Activated T-cell treated with anti-CD3 and anti-CD28 coated beads, Interleukin-2, amount 50 U/mL, for 72 hours (primary cell): ENCODE measurements at places on chromosomes 2 and 18.

DNA sequence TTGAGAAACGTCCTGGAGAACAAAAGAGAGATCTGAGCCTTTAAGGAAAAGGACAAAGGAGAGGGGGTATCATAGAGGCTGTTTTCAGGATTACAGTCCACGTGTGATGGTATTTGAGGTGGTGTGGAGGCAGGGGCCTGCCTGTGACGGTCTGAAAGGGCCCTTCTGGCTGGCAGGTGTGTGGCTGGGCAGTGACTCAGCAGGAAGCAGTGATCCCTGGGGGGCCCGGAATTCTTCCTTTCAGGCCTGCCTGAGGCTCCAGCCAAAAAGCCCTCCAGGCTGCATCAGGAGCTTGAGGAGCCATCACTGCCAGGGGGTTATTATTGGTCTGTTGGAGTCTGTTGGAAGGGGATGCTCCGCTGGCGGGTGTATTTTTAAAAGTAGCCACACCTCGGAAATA is 97.2 kb upstream of the TMEM18 start:
- no peak for DNase-seq

DNA sequence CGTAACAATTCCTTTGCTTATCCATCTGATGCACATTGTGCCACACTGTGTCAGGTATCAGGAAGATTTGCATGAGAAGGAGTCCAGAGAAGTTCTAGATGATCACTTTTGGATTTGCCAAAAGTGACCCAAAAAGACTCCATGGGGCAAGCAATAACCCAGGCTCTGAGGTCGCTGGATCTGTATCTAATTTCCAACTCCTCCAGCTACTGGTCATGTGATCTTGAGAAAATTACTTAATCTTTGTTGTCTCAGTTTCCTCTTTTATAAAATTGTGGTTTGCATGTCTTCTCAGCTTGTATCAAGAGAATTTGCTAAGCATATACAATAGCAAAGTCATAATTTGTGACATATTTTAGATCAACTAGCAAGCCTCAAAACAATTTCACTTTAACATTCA is 61.3 kb upstream of the ITGA4 start:
- no peak for DNase-seq

DNA sequence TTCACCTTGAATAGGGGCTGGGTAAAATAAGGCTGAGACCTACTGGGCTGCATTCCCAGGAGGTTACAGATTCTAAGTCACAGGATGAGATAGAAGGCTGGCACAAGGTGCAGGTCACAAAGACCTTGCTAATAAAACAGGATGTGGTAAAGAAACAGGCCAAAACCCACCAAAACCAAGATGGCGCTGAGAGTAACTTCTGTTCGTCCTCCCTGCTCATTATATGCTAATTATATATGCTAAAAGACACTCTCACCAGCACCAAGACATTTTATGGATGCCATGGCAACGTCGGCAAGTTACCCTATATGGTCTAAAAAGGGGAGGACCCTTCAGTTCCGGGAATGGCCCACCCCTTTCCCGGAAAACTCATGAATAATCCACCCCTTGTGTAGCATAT is 711.5 kb upstream of the KLHL29 start:
- no peak for DNase-seq

DNA sequence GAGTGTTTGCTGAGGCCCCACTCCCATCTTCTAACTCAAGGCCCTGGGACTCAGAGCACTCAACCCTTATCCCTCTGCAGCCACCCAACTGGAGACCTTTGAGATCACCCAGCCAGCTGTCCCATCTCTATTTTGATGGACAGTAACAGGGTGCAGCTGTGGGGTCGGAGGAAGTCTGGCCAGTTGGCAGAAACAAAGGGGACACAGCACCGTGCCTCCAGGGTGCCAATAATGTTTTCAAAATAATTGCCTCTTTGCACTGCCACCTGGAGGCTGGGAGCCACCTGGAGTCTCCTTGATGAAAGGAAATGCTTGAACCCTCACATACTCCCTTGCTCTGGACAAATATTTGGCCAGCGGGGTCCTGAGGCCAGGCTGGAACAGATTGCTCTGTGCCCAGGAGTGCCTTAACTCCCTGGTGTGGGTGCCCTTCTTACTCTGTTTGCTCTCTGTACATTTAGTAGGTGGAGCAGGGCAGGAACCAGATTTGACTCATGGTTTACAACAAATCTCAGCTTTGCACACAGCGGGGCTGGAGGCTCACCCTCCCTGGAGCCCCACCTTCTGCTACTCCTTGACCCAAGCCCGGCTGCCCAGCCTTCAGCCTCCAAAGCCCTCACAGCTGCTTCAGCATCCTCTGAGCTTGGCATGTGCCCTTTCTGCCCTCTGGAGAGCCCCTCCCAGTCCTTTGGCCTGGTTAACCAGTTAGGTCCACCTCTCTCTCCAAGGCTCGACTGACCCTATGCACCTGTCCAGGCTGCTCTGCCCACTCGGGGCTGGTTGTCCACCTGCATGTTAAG is 17.2 kb downstream of the MAL start:
- no peak for DNase-seq

GRCh38 chr18:5451150-5451549 is 92.6 kb downstream of the EPB41L3 start:
- no peak for DNase-seq

- no peak for DNase-seq
Measured at GRCh38 chr2:47054868-47055267, 100.2 kb downstream of the STPG4 start.

- DNase-seq: no peak
Measured at GRCh38 chr2:240320204-240320993, 115.1 kb upstream of the GPC1 start.

- DNase-seq: no peak
Measured at GRCh38 chr18:71798986-71799673, 745.0 kb downstream of the CBLN2 start.

- no peak for DNase-seq
Measured at GRCh38 chr2:237199577-237199976, 113.9 kb downstream of the COPS8 start.

DNA sequence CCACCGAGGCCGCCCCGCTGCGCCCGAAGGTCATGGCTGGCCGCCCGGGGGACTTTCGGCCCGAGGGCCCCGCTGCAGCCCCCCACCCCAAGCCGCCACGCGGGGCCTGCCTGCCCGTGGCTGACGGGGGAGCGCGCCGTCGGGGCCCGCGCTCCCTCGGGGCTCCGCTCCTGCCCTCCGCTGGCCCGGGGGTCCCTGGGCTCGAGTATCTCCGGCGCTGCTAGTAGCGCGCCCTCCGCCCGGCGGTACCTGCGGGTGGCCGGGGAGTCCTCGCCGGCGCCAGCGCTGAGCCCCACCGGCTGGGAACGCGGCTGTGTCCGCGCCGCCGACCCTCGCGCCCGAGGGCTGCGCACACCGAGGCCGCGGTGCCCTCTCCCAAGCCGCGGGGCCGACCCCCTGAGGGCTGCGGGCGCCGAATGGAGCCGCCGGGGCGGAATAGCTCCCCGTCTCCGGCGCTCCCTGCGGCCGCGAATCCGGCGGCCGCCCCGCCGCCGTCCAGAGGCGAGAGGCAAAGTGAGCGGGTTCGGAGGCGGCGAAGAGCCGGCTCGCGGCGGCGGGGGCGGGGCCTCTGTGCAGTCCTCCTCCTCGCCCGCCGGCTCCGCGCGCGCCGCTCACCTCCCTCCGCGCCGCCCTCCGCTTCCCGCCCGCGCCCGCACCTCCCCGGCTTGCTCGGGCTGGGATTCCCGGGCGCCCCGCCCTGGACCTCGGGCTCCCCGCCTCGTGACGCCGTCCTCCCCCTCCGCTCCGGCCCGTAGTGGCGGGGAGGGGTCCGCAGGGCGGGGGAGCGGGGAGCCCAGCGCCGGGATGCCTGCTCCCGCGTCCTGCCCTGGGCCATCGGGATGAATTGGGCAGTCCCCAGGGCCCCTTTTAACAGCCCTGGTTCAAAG is at the start of gene KCNG3:
Gene KCNG3, minus strand, starts transcription at position 515 of the 887 bp plus-strand sequence. Its CDS starts 481 bp downstream, at position 34.
- DNase-seq: peak; percentile 82

DNA sequence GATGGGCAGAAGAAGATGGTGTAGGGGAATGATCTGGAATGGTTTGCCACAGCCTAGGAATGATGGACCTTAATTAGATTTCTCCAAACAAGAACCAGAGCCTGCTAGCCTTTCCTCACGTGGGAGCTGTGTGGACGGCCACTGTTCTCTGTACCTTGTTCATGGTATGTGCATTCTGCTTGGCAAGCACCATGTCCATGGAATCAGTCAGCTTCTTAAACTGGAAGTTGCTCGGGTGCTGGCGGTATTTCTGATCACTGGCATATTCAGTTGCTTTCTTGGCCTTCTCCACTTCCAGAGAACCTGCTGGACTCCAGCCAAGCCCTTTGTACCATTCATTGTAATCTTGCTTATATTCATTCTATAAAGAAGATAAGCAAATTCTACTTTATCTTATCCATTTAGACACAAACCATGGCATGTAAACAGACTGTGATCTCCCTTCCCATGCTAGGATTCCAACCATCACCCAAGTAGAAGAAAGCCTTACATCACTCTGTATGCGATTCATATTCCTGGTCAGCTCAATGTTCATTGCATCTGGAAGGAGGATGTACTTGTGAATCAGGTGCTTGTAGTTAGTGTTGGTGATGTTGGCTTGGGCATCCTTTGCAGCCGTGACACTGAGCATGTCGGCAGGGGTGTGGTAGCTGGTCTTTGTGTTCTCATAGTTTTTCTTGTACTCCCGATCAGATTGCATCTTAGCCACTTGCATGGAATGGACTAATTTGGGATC is 78.4 kb downstream of the NEB start:
- no peak for DNase-seq

DNA sequence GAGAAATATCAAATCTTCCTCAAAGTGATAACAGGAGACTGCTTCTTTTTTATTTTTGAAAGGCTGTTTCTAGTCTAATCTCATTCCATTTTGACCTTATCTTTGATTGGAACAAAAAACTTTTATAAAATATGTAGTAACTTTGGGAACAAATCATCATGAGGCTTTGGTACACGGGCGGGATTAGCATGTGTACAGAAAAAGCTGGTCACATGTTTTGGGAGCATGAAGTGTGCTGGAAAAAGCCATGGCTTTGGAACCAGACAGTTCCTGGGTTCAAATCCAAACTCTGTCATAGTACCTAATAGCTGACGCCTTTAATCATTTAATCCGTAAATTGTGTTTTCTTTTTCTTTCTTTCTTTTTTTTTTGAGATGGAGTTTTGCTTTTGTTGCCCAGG is 78.2 kb downstream of the RFTN2 start:
- no peak for DNase-seq

- no peak for DNase-seq
Measured at GRCh38 chr2:99864561-99865553, 277.5 kb downstream of the AFF3 start.

DNA sequence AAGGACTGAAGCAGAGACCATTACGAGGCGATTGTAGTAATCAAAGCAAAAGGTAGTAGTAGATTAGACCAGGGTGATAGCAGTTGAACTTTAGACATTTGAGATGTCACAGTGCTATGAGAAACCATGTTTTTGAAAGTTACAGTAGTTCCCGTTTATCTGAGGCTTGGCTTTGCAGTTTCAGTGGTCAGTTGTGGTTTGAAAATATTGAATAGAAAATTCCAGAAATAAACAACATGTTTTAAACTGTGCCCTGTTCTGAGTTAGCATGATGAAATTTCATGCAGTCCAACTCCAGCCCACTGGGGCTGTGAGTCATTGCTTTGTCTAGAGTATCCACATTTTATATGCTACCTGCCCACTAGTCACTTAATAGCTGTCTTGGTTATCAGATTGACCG is 47.5 kb downstream of the ZNF638 start:
- DNase-seq: no peak

DNA sequence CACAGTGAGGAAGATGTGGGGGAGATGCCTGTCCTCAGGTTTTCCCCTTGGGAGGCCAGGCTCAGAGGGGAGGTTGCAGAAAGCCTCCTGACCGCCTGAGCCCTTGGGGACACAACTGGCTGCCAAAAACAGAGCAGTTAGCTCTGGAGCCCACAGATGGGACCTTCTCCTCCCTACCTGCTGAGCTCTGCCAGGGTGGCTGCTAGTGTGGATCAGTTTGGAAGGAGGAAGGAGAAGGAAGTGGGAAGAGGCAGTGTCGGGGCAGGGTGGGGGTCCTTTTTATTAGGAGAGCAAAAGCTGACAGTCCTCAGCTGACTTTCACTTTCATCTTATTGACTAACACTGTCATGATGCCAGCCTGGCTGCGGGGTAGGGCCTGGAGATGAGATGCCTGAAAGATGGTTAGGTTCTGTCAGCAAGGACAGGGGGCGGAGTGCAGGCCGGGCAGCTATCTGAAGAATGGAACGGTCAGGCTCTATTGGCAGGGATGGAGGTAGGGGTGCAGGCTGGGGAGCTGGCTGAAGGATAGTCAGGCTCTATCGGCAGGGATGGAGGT is 188.5 kb upstream of the HDAC4 start:
- no peak for DNase-seq

GRCh38 chr2:74436848-74437695 is 4.7 kb downstream of the RTKN start:
- no peak for DNase-seq

GRCh38 chr2:165054652-165055051 is 99.3 kb upstream of the SLC38A11 start:
- peak; percentile 27 for DNase-seq

DNA sequence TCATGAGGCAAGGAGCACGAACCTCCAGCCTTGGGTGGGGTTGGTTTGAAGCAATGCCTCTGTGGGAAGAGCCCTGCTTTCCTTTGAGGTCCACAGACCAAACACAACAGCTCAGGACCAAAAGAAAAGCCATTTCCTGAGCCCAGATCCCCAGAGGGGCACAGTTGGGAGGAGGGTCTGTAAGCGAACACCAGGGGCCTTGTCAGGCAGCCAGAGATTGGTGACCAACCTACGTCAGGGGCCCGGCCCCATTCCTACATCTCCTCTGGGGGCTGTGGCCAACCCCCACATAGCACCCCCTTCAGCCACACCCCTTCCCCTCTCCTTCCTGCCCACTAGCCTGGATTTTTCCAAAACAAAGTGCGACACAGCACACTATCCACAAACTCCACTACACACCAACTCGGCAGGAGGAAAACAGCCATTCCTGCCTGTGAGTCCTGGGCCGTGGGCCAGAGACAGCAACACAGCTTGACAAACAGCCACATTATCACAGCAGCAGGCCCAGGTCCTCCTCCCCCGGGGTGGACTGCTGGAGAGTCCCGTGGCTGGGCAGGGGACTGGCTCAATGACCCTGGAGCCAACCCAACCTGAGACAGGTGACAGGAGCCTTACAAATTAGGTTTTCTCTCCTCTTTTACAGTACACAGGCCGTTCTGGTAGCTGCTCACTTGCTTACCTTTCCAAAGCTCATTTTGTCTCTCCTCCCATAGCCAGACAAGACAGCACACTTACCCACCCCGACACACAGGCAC is 98.8 kb downstream of the TNS1 start:
- DNase-seq: no peak

DNA sequence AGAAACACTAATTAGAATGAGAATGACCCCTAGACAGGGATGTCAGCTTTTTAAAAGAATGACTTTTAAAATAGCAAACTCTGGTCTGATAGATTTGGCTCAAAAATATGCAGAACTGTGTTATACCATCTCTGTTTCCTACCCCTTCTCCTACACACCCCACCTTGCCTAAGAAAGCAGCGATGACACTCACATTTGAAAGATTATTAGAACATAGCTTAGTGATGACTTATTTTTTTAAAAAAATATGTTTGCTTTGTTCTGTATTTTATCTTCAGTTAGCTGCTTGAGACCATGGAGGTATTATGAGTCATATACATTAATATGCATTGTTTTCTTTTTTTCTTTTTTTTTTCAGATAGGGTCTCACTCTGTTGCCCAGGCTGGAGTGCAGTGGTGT is 176.7 kb upstream of the TPO start:
- DNase-seq: no peak
